Stimulated activated CD4-positive, alpha-beta T cell treated with anti-CD3 and anti-CD28 coated beads, Interleukin-15, amount 100 ng/mL, for 1 hour (primary cell): ENCODE measurements at places on chromosomes 7 and 10.

DNA sequence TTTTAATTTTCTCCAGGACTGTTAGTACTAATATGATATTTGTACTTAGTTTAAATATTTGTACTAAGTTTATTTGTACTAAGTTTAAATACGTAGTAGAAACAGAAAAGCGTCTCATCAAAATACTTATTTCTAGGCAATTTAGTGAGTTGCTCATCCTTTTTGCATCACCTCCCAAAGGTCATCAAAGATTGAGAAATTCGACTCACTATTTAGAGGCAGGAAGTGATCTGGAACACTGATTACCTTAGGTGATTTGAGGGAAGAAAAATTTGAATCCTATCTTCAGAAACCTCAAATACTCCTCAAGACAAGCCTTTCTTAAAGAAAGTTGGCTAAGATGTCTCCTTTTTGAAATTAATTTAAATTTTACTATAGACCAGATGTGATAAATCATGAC lies 14.5 kb downstream of the WNT16 start:
- no peak for DNase-seq

DNA sequence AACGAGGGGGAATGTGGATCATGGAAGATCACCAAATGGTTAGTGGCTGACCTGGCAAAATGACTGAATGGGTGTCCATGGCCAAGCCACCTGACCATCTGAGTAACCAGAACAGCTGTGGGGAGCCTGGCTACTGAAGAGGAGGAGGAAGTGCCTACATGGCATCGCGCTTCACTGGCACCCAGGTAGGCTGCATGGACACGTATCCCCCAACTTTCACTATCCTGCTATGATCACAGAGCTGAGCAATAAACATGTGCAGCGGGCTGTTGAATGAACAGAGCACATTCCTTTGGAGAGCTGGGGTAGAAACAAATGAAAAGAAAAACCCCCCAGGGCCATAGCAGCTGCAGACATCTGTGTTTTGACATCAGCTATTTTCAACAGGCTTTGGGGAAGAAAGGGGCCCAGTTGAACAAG lies 6.5 kb downstream of the AKR1B1 start:
- DNase-seq: no peak

DNA sequence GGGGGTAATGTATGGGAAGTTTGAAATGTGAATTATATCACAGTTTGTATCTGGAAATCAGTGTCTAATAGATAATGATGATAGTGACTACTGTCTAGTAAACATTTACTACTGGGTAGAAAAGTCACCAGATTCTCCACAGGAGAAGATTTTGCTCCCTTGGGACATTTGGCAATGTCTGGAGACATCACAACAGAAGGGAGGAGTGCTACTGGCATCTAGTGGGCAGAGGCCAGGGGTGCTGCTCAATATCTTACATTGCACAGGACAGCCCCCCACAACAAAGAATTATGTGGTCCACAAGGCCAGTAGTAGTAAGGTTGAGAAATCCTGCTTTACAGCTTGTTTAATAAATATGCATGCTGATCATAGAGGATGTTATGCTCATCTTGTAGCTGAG lies 92.3 kb upstream of the PRPS1L1 start:
- no peak for DNase-seq

GRCh38 chr10:3425716-3426115 lies 253.1 kb upstream of the PITRM1 start:
- no peak for DNase-seq

GRCh38 chr7:103962070-103962469 lies 27.4 kb downstream of the RELN start:
- no peak for DNase-seq

- DNase-seq: no peak
These were observed 83.5 kb upstream of the CUX1 start for GRCh38 chr7:101733713-101734475.

DNA sequence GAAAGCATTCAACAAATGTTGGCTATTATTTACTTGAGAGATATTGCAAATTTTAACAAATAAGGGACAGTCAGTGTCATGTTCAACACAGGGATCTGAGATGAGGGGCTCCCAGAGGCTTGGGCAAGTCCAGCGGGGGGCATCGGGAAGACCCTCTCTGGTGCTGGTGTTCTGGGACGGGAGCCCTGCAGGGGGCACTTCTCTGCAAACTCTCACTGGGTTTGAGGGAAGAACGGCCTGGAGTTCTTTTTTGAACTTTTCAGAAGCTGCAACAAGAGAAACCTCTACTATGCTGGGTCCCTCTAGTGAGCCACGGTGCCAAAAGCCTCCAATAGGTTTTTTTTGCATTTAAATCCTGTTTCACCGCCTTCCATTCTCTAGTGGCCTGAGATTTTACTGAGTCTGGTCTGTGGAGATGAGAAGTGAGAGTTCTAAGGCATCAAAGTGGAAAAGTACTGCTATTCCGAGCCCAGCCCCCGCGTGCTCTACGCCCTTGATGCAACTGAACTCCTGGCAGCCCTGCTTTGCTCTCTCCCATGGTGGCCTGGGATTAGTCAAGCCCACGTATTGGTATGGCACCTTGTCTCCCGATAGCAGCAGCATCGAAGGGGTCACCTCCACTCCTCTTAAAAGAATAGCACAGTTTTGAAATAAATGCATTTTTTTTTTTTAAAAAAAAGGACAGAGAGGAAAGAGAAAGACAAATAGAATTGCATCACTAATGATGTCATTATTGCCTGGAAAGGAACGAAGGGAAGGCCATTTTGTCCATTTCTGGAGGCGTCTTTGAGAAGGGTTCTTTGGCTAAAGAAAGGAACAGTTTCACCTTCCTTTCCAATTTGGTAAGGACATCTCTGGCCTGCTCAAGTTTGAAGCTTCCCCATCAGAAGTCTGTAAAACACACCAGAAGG lies 43.5 kb downstream of the CLEC2L start:
- no peak for DNase-seq

DNA sequence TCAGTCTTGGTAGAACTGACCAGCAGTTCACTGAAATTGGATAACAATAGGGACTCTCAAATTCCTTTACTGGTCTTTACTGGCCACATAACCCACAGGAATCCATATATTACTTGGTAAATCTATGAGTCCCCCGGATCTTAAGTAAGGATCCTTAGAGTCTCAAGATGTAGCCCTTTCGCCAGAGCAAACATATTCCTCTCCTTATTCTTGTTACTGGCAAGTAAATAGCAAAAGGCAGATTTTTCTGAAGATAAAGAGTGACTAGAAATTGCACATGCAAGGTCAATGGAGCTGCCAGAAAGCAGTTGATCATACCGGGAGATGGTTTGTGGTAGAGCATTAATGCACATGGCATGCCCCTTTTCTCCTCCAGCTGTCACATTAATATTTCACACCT lies 283.0 kb downstream of the HDAC9 start:
- no peak for DNase-seq

DNA sequence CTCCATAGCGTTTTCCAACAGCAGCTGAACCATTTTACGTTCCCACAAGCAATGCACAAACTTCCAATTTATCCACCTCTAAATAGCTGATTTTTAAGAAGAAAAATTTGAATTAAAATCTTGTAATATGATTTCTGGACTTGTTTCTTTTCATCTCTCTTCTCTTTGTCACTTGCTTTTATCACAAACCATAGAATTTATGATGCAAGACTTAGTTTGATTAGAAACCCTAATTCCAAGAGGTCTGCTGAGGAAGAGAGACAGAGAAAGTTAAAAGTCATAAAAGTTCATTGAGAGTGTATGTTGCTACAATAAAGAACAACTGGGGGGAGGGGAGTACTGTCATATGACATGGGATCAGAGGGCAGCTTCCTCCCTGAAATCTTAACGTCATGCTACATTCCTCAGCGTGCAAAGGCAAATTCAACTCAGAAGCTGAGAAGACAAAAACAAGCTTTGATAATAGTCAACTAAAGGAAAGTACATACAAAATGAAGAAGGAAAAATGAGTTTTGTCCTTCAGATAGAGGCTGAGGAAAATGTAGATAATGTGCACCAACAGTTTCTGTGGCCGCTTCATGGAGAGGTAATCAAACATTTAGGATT lies 18.4 kb upstream of the CUBN start:
- DNase-seq: no peak

DNA sequence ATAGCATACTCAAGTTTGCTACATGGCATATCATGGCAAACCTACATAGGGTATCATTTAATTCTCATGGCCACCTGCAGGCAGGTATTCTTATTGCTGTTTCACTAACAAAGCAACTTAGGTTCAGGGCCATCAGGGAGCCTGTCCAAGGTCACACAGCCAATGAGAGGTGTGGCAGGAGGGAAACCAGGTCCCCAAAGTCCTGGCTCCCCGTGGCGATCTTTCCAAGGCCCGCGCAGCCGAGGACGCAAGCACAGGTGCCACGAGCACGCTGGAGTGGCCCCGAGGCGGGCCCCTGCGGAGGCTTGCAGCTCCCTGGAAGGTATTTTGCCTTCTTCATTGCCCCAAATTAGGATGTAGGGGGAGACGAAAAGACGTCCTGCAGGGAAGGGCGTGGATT lies 20.8 kb downstream of the PRKAG2 start:
- DNase-seq: no peak

- DNase-seq: no peak
These were observed 67.1 kb downstream of the AOAH start for GRCh38 chr7:36657036-36657660.

GRCh38 chr7:90492250-90492649 lies 22.8 kb downstream of the PTTG1IP2 start:
- DNase-seq: no peak

DNA sequence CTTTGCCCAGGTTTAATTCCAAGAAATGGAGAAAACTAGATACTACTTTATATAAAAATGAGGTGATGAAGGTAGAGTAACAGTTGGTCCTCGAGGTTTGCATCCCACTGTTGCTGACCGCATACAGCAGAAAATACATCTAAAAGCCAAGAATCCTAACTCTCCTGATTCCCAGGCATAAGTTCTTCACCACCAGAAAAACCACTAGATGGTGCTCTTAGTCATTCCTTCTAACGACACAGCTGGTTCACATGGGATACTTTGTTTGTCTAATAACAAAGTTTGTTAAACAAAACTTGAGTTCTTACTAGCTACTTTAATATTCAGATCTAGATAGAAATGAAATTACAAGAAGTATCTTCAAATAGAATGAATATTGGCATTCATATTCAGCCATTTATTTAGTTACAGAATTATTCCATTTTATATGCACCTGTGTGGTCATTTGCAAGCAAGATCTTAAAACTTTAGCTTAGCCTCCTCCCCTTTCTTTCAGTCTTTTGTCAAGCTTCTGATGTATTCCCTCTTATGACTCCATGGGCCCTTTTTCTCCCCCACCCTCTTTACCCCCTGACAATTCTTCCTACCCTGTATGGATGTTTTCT lies 54.1 kb upstream of the CYP26C1 start:
- no peak for DNase-seq

DNA sequence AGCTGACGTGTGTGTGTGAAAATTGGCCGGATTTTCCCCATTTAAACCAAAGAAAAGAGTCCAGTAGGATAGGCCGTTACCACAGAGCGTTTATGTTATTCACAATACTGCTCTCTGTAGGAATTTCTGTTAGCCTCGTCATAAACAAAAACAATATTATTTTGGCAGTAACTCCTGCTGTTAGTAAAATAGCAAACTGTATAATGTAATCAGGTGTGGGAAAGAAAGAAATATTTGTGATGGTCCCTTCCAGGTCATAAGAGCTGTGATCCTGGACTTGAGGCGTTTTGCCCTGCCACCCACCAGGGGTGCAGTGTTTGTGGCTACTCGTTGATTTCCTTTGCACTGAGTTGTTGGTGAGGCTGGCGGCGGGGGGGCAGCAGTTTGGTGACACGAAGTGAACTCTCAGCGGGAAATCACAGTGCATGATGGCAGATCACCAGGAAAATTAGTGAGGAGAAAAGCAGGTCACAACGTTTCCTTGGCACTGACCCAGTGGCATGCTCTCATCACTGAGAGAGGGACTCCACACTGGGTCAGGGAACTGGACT lies 2.8 kb downstream of the EEPD1 start:
- no peak for DNase-seq

- DNase-seq: no peak
These were observed 60.7 kb downstream of the CSTF2T start for GRCh38 chr10:51638737-51639136.

- DNase-seq: no peak
These were observed 16.2 kb upstream of the BLNK start for GRCh38 chr10:96287392-96288105.

DNA sequence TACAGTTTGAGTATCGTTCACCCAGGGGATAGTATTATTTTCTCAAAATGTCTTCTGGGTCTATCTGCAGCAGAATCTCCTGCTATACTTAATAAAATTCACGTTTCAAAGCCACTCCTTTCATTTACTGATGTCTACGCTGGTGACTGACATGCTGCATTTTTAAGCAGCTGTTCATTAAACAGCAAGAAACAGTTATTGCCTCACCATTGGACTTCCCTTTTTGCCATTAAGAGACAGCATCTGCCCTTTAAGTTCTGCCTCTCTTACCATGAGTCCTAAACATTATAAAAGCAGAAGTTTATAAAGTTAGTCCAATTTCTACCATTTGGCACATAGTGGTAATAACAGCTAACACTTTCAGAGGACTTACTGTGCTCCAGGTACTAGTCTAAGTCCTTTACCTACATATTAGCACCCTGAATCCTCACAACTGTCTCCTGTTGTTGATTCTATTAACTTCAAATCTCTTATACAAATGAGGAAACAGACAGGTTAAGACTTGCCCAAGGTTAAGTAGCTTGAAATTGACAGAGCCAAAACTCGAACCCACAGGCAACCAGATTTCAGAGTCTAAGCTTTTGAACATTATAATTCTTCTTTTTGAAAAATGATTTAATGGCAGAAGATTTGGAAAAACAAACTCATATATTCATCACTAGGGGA lies 169.5 kb downstream of the SNX13 start:
- DNase-seq: no peak

DNA sequence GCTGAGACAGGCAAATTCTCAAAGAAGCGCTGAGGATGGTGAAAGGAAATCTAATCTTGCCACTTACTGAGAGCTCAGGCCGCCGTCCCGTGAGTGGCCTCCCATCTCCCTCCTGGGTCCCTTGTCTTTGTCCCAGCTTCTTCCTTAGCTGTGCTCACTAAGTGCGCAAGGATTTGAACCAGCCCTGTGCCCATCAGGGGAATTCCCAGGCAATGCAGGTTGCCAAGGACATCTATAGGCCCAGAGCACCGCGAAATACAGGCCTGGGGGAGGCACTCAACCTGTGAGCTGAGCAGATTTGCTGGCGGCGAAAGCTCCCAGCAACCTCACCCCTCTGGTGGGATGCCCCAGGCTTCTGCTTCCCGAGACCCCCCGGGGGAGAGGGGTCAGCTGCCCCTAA lies 64.8 kb downstream of the OAT start:
- no peak for DNase-seq

DNA sequence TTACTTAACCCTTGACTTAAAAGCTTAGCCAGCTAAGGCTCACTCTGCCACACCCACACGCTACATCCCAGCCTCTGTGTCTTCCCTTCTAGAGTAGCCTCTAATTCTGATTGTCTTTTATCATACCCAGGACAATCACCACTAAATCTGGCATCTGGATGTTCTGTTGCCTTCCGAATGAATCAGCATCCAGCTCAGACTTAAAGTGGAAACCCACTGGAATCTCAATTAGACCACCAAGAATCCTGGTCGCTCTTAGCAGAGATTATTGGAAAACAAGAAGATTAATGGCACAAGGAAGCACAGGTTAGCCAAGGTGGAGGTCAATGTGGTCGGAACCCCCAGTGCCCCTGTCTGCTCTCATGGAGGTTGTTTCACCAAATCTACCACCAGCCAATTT lies 404.2 kb upstream of the FOXK1 start:
- no peak for DNase-seq
